Effector memory CD4-positive, alpha-beta T cell (primary cell): ENCODE measurements at places on chromosomes 11 and 22.

DNA sequence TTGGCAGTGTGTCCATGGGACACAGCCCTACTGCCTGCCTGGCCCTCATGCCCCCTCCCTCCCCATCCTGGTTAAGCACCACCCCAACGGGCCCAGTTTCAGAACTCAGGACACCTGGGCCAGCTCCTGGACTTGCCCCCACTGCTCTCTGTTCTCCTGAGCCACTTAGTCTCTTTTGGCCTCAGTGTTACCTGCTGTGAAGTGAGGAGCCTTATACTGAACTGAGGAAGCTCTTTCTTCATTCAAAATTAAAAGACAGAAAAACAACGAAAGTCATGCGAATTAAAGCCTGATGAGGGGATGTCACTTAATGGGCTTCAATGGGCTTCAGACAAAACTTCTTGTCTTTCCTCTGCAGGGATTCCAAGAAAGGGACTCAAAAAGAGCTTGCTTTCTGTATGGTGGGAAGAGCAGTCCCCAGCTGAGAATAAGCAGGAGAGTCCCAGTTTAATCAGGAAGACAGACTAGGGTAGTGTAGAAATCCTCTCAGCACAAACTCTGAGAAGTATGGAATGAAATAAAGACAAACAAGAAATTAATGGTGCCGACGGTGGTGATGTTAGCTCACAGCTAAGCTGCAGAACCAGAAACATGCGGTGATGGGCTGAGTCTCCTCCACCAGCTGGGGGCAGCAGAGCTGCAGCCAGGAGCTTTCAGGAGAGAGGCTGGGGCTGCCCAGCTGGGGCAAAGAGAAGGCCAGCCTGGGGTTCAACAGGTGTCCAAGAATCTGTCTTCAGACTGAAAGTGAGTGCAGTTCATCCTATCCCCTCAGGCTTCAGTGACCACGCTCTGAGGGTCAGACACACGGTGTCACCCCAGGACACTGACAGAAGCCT is 101.0 kb downstream of the GGTLC2 start:
- H3K27me3 ChIP-seq: no peaks in the 10 kb centered on the region
- H3K4me1 ChIP-seq: no peaks in the 10 kb centered on the region
- H3K4me3 ChIP-seq: no peak overlapping the region
- no peaks in the 10 kb centered on the region for H3K36me3 ChIP-seq

- peaks cover 25% of the 10 kb centered on the region for H3K4me1 ChIP-seq
- H3K27ac ChIP-seq: no peak overlapping the region
- H3K27me3 ChIP-seq: no peaks in the 10 kb centered on the region
- no peaks in the 10 kb centered on the region for H3K36me3 ChIP-seq
Observed at GRCh38 chr11:47863898-47864430, 15.8 kb upstream of the NUP160 start.

DNA sequence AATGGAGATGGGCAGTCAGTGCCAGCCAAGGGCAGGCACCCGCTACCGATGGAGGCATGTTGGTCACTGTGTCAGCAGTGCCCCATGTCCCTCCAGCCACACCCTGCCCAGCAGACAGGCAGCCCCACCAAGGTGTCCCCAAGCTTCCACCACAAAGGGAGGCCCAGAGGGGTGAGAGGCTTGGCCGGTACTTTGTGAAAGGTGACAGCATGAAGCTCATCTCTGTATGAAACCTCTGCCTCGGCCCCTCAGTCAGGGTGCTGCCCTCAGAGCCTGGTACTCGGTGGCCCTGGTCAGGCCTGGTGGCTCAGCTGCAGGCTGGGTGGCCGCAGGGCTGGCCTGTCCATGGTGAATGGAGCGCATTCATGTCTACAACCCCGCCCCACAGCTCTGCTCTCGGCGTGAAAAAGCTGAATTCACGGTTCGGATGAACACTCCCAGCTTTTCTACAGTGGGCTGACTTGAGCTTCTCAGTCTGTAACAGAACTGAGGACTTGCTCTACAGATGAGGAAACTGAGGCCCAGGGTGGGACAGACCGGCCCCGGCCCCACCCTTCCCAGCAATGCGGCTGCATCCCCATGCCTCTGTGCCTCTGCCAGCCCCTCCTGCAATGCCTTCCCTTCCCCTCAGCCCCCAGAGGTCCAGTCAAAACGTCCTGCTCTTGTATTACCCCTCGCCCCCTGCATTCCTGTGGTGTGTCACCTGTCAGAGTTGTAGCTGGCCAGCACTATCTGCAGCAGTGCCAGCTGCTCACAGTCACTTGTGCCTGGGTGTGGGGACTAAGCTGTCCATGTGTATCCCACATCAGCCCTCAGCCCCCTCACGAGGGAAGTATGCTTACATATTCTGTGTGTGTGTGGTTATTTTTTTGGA is 27.7 kb downstream of the RSPH14 start:
- no peak overlapping the region for H3K27ac ChIP-seq
- H3K4me1 ChIP-seq: peaks cover 2% of the 10 kb centered on the region
- DNase-seq: no peak
- no peaks in the 10 kb centered on the region for H3K36me3 ChIP-seq
- no peak overlapping the region for H3K4me3 ChIP-seq

DNA sequence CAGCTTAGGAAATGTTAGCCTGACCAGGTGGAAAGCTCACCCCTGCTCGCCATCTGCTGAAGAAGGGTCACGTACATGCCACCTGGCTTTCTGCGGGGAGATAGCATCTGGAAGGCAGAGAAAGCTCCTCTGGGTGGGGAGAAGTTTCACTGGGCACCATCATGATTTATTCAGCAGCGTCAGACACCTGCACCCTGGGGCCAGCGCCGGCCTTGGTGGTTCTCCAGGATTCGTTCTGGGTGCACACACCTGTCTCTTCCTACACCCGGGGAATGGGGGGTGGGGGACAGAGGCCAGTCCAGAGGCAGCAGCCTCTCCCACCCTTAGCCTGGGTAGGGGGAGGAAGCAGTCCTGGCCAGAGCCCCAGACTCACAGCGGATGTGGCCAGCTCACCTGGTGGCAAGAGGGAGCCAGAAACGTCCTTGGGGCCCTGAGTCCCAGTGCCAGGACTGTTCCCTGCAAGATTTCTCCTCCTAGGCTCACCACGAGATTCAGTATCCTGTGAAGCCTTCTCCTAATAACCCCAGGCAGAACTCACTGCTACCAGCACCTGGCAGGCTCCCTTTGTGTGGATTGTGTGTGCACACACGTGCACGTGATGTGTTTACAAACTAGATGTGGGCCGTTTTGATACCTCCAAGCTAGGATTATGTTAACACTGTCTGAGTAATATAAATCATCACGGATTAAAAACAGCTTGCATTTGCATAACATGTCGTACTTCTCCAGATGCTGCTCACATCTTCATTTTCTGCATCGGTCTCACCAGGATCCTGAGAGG is 17.3 kb upstream of the RASD2 start:
- no peaks in the 10 kb centered on the region for H3K4me1 ChIP-seq
- H3K36me3 ChIP-seq: no peaks in the 10 kb centered on the region
- no peak overlapping the region for H3K4me3 ChIP-seq

DNA sequence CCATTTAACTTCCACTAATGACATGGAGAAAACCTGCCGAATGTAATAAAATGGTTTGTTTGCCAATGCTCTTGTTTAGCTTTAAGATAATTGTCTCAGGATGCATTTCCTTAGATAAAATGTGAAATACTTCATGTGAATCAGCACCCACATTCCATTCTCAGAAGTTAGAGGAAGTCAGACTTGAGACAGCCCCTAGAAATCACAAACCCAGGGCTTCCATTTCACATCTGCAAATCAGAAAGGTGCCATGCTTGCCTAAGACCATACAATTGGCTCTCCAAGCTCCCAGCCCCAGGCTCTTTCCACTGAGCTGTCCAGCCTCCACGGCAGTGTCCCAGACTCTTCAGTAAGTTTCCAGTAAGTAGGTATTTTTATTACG is 35.6 kb upstream of the ADORA2A start:
- no peaks in the 10 kb centered on the region for H3K27me3 ChIP-seq
- H3K4me3 ChIP-seq: no peak overlapping the region
- no peak for DNase-seq
- H3K36me3 ChIP-seq: peaks cover 5% of the 10 kb centered on the region
- H3K27ac ChIP-seq: no peak overlapping the region

- no peak overlapping the region for H3K27ac ChIP-seq
- peaks cover 12% of the 10 kb centered on the region for H3K4me1 ChIP-seq
- no peaks in the 10 kb centered on the region for H3K27me3 ChIP-seq
- H3K36me3 ChIP-seq: peaks cover 19% of the 10 kb centered on the region
- no peak for DNase-seq
Observed at GRCh38 chr11:62128835-62129234, 5.0 kb downstream of the INCENP start.

DNA sequence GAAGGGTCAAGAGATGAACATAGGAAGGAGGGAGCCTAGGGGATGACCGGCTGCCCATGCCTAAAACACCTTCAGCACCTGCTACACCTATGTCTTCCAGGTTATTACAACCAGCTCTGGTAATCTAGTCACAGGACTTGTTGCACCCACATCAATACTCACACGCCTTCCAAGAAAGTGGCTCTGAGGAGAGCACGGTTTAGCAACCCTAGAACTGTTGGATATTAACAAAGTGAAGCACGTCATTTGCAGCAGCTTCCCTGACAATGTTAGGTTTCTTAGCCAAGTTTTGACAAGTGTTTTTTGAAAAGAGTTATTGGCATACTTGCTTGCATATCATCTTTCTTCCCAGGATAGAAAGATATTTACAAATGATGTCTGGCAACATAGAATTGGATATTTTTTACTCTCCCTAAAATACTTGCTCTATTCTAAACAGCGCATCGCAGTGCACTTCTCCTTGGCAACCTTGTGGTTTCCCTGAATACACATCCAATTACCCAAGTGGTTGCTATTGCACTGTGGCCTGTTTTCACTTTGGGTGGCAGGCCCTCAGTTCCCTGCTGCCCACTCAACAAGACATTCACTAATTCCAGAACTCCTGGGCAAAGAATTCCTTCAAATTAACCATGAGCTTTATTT is 94.3 kb upstream of the ARHGAP42 start:
- no peak overlapping the region for H3K4me3 ChIP-seq
- no peaks in the 10 kb centered on the region for H3K4me1 ChIP-seq
- no peaks in the 10 kb centered on the region for H3K27me3 ChIP-seq
- DNase-seq: no peak

GRCh38 chr11:29312812-29313211 is 704.0 kb downstream of the KCNA4 start:
- no peak for DNase-seq
- H3K4me3 ChIP-seq: no peak overlapping the region
- H3K36me3 ChIP-seq: no peaks in the 10 kb centered on the region
- no peaks in the 10 kb centered on the region for H3K27me3 ChIP-seq
- no peaks in the 10 kb centered on the region for H3K4me1 ChIP-seq

DNA sequence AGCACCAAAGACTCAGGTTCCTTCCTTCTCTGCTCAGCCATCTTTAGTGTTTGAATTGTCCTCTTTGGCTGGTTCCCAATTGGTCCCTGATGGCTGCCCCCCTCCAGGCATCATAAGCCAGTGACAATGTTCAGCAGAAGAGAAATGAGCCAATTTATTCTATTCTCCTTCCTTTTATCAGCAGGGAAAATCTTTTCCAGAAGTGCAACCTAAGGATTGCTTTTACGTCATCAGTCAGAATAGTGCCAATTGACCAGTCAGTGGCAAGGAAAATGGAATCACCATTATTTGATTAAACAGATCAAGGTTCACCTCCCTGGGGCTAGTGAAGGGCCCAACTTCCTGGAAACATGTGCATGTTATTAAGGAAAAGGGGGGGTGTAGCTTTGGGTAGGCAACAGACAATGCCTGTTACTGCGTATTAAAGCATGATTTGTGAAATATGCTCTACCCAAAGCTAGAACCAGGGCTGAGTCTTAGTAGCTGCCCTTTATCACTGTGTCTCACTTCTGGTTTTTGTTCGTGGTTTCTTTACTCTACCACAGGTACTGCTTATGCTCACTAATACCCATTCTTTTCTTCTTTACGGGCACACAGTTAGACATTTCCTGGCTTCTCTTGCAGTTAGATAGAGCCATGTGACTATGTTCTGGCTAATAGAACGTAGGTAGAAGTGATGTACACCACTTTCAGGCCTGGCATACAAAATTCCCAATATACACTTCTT is 12.6 kb upstream of the DBX1 start:
- H3K36me3 ChIP-seq: no peaks in the 10 kb centered on the region
- H3K27ac ChIP-seq: no peak overlapping the region
- no peaks in the 10 kb centered on the region for H3K4me1 ChIP-seq
- H3K4me3 ChIP-seq: no peak overlapping the region
- no peak for DNase-seq

GRCh38 chr11:59668188-59668949 is 468 bp downstream of the PATL1 start:
- peak overlapping the region; percentile 93 for H3K4me3 ChIP-seq
- H3K36me3 ChIP-seq: peaks cover 19% of the 10 kb centered on the region
- no peaks in the 10 kb centered on the region for H3K27me3 ChIP-seq

DNA sequence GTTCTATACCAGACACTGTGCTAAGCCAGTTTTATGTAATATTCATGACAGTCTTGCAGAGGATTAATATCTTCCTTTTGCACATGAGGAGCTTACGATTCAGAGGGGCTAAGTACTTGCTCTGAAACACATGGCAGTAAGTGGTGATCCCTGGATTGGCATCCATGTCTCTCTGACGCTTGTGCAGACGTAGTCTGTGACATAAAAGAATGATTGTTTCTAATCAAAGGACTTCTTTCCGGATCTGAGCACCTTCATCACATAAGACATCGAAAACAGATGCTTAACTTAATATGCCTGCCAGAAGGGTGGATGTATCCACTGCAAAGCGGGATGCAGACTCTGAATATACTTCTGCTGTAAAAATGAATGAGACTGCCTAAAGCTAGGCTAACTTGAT is 74.8 kb downstream of the ARHGAP42 start:
- no peak overlapping the region for H3K27ac ChIP-seq
- no peak for DNase-seq
- H3K27me3 ChIP-seq: no peaks in the 10 kb centered on the region
- H3K4me1 ChIP-seq: no peaks in the 10 kb centered on the region

- no peak overlapping the region for H3K4me3 ChIP-seq
- no peaks in the 10 kb centered on the region for H3K36me3 ChIP-seq
- no peaks in the 10 kb centered on the region for H3K4me1 ChIP-seq
- DNase-seq: no peak
Observed at GRCh38 chr22:47129902-47130635, 367.6 kb downstream of the TBC1D22A start.

- DNase-seq: no peak
- no peaks in the 10 kb centered on the region for H3K27me3 ChIP-seq
- H3K36me3 ChIP-seq: no peaks in the 10 kb centered on the region
- no peaks in the 10 kb centered on the region for H3K4me1 ChIP-seq
Observed at GRCh38 chr11:85705800-85706199, 19.8 kb upstream of the CCDC89 start.

DNA sequence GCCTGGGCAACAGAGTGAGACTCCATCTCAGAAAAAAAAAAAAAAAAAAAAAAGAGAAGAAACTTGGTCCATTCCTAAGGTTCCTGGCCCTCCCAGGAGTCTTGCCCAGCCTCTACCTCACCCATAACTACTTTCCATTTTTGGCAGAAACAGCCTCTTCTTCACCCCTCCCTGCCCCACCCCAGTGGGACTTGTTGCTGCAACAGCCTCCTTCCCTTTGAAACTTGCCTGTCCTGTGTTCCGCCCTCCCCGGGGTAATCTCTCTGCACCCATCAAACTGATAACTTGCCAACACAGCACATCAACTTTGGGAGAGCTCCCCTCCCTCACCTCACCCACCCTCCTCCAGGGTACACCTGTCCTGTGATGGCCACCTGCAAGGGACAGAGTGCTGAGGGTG is 10.0 kb upstream of the FAM83F start:
- no peaks in the 10 kb centered on the region for H3K27me3 ChIP-seq
- no peak overlapping the region for H3K4me3 ChIP-seq
- H3K36me3 ChIP-seq: no peaks in the 10 kb centered on the region
